Left hindlimb (tissue), 1 donor: ENCODE measurements at places on chromosomes 12 and 14.
A peak's percentile ranks its signal among the peaks of the same experiment; 100 is the strongest.

- no peak for DNase-seq
Measured at GRCh38 chr14:101977311-101978071, 13.1 kb downstream of the DYNC1H1 start.

DNA sequence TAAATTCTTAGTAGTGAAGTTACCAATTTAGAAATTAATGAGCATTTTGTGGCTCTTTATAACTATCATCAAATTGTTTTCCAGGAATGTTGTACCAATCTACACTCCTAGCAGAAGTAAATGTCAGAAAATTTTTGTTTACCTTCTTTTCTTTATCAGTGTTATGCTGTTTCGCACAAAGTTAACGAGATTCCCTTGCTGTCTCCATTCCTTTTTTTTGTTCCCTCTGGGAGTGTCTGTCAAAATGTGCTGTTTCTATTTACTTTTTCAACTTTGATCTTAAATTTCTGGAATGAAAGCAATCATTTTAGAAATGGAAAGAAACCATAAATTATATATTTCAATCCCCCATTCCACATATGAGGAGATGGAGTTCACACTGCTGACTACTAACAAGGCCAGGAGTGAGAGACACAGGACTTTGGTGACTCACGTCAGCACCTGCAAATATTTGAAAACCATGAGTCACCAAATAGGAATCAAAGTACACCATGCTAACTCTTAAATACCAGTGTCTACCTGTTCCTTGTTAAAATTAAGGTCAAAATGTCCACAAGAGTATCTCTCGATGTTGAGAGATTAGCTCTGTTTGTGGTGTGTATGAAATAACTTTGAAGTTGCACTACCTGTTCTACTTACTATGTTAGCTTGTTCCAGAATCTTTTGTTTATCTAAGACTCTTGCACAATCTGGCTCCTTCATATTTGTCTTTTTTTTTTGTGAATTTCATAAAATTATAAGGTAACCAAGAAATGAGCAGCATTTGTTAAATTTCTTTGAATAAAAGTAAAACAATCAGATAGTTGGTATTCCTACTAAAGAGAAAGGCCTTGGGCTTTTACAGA lies 106.0 kb downstream of the RMST start:
- DNase-seq, result no peak

- DNase-seq, result no peak
Measured at GRCh38 chr14:86915406-86915805, 1077.6 kb downstream of the GALC start.

DNA sequence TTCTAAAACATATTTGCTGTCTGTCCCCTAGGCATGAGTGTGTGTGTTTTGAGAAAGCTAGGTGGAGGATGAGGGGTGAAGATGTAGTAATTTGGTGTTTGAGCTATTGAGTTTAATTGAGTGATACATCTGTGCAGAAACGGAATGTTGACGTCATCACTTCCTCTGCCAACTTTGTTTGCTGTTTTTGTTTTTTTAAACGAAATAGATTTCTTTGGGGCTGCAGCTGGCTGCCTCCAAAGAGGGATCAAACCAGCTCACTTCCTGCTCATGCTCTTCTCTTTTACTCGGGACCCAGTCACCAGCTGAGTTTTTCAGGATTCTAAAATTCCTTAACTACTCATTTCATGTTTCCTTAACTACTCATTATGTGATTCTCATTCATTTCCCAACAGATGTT lies 19.5 kb upstream of the CRACR2A start:
- DNase-seq, result no peak

DNA sequence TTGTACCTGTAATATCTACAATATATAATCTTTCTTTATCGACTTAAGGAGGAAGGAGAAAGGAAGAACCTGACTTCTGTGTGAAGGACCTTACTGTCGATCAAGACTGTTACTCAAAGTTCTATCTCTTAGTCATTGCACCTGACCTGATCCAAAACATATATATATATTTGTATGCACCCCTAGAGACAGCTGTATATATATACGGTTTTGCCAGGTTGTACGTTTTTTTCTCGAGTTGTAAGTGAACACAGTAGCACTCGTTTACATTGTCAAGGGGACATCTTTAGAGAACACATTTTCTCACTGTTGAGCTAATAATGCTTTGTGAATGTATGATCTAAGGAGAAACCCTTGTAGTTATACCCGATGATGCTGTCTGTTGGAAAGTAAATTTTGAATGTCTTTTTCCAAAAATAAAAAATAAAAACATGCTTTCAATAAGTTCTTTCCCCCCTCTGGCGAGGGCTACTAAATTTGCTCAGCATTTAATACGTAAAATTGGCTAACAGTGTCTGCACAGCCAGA lies 536 bp upstream of the SLC35E3 start:
- DNase-seq, result no peak

DNA sequence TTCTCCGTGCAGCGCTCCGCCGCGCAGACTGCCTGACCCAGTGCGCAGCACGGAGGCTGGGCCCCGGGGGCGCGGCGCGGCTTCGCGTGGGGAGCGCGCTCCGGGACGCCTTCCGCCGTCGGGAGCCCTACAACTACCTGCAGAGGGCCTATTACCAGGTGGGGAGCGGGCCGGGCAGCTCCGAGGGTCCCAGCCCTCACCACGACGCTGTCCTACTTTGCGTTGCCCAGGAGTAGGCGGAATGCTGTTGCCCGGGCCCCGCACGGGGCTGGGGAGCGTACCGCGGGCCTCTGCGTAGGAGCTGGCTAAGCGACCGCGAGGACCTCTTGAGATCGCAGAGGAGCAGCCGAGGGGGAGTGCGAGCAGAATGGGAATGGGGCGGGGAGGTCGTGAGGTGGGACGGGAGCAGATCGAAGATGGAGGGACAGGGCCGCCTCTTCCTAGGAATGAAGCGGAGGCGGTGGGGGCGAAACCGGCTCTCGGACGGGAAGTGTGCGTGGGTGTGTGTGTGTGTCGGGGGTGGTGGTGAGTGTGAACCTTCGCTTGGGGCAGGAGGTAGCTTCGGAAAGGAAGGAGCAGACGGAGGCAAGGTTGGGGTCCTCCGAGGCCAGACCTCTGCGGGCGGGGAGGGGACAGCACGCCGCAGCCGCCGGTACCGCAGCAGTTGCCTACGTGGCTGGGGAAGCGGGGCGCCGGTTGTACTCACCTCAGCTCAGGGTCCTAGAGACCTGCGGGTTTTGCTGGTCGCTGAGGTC lies 751 bp downstream of the P3H3 start:
- peak; percentile 79 for DNase-seq
